ENCODE measurements at places on chromosomes 4 and X. TPM values are rescaled to one million over a fixed set of nuclear protein-coding genes. Genes with fewer than 3 reads are reported as not detected.

The FOXR2 gene
- not detected for total RNA-seq

DNA sequence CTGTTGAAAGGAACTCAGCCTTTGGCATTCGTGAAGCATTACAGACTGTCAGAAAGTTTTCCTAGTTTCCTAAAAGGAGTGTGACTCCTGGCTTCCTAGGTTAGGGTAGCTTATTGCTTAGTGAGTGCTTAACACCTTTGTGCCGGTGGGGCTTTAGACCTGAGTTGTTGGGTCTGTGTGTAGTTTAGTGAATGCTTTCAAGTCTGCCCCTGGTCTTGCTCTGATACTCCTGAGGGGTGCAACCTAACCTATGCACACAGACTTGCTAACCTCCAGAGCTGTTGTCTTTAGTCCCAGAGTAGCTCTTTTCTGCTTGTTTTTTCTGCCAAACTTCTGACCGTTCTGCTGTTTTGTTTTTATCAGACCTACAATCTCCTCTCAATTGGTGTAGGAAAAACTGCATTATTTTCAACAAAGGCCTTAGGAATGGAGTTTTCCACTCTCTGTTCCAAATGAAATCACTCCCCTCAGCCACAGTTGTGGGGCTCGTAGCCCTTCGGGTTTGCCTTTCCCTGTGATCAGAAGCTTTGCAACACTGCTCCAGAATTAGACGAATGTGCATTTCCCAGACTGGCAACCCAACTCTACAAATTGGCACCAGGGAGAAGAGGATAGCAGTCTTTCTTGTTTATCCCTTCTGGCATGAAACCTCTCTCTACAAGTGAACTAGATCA, 1399.1 kb upstream of the PCDH7 start:
- no peaks in the 10 kb centered on the region for H3K36me3 ChIP-seq
- no peak overlapping the region for H3K27ac ChIP-seq
- no peaks in the 10 kb centered on the region for H3K27me3 ChIP-seq
- no peaks in the 10 kb centered on the region for H3K4me1 ChIP-seq
- DNase-seq: no peak
- no peak overlapping the region for H3K4me3 ChIP-seq

DNA sequence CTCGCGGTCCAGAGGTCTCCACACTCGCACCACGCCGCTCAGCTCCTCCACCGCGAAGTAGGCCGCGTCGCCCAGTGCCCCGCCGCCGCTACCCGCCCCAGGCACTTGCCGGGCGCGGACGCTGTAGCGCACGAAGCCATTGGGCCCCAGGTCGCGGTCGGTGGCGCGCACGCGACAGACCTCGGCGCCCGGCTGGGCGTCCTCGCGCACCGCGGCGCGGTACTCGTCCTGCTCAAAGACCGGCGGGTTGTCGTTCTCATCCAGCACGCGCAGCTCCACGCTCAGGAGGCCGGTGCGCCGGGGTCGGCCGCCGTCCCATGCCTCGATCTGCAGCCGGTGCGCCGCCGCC, 1.4 kb downstream of the DCHS2 start:
- DNase-seq: no peak
- H3K4me3 ChIP-seq: no peak overlapping the region
- peaks cover 58% of the 10 kb centered on the region for H3K27me3 ChIP-seq
- H3K36me3 ChIP-seq: no peaks in the 10 kb centered on the region
- H3K27ac ChIP-seq: no peak overlapping the region
- H3K4me1 ChIP-seq: peaks cover 11% of the 10 kb centered on the region

DNA sequence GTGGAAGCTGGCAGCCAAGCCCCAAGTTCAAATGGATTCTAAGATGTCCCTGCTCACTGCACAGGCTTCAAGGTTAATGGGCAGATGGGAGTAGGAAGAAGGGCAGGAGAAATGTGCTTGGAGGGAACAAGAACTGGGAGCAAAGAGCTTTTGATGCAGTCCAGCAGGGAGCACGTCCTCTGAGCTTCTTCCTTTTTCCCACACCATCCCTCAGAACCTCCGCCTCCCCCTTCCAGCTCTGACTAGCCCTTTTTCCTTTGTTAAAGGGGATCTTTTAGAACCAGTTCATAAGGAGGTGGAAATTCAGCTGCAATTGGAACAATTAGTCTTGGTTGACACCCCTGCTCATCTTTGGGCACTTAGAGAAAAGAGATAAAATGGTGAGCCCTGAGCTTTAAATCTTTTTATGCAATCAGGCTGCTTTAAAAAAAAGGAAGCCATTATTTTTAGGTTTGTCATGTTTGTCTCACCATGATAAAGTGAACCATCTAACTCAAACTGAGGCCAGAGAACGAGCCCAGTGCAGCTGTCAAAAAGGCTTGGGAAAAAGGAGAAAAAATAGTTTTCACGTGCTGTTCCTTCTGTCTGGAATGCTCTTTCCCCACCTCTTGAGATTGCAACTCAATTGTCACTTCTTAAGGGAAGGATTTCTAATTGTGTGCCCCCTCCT, 135.8 kb upstream of the IL1RAPL2 start:
- no peak overlapping the region for H3K4me3 ChIP-seq
- no peak for DNase-seq
- no peaks in the 10 kb centered on the region for H3K27me3 ChIP-seq

- H3K27me3 ChIP-seq: no peaks in the 10 kb centered on the region
- no peak overlapping the region for H3K4me3 ChIP-seq
- no peak for DNase-seq
- H3K27ac ChIP-seq: no peak overlapping the region
Measured at GRCh38 chr4:113610537-113610936, 151.0 kb downstream of the CAMK2D start.

DNA sequence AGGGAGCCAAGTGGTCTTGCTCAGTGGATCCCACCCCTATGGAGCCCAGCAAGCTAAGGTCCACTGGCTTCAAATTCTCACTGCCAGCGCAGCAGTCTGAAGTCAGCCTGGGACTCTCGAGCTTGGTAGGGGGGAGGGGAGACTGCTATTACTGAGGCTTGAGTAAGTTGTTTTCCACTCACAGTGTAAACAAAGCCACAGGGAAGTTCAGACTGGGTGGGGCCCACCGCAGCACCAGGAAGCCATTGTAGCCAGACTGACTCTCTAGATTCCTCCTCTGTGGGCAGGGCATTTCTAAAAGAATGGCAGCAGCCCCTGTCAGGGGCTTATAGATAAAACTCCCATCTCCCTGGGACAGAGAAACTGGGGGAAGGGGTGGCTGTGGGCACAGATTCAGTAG, 721.0 kb upstream of the NDST4 start:
- no peaks in the 10 kb centered on the region for H3K27me3 ChIP-seq
- no peak overlapping the region for H3K27ac ChIP-seq
- no peaks in the 10 kb centered on the region for H3K4me1 ChIP-seq
- DNase-seq: no peak
- H3K36me3 ChIP-seq: no peaks in the 10 kb centered on the region

- no peaks in the 10 kb centered on the region for H3K4me1 ChIP-seq
- DNase-seq: no peak
- H3K27ac ChIP-seq: no peak overlapping the region
- H3K4me3 ChIP-seq: no peak overlapping the region
- no peaks in the 10 kb centered on the region for H3K27me3 ChIP-seq
Measured at GRCh38 chrX:86830685-86831084, 682.4 kb downstream of the DACH2 start.

The CFAP99 gene
- not detected for total RNA-seq

DNA sequence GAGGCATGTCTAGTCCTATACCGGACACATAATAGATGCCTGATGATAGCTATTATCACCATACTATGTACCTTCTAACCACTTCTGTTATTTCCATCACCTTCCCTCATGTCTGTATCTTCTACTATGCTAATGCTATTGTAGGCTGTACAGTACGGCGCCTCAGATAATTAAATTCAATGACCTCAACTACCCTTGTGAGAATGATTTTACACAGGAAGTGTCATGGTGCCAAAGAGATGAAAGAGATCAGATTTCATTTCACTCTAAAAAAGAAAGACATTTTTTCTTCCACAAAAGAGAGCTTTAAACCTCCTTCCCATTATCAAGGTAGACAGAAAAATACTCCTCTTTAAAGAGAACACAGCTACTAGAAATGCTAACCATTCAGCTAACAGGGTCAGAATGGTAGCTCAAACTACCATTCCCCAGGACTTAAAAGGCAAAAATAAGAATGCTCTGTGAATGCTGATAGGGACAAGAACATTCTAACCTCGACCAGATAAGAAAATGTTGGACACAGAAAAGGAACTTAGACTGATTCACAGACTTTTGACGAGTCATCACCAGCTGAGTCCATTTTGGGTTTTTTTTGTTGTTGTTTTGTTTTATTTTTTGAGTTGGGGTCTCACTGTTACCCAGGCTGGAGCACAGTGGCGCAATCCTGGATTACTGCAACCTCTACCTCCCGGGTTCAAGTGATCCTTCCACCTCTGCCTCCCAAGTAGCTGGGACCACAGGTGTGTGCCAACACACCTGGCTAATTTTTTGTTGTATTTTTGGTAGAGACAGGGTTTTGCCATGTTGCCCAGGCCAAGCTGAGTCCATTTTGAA, 99.2 kb upstream of the RAPGEF2 start:
- no peak overlapping the region for H3K4me3 ChIP-seq
- H3K36me3 ChIP-seq: no peaks in the 10 kb centered on the region
- no peaks in the 10 kb centered on the region for H3K4me1 ChIP-seq
- no peaks in the 10 kb centered on the region for H3K27me3 ChIP-seq
- no peak for DNase-seq

GRCh38 chr4:76087007-76087769, 12.7 kb downstream of the ART3 start:
- H3K36me3 ChIP-seq: no peaks in the 10 kb centered on the region
- no peaks in the 10 kb centered on the region for H3K27me3 ChIP-seq
- DNase-seq: no peak
- H3K4me1 ChIP-seq: peaks cover 9% of the 10 kb centered on the region
- no peak overlapping the region for H3K4me3 ChIP-seq

The ESX1 gene
- not detected for total RNA-seq

DNA sequence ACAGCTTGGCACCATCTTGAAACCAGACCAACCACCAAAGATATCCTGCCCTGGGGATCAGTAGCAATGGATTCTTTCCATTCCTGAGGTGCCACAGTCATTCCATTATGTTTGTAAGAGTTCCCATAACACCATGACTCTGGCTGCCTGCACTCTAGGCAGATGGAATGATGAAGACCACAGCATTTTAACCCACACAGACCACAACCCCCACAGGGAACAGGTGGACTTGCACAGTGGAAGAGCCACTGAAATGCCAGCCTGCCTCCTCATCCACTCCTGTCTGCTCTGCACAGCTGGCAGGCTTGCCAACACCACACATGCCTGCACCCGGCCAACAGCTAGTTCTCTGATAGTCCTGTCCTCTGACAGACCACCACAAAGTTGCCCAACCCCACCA, 2362.2 kb upstream of the AGA start:
- no peaks in the 10 kb centered on the region for H3K27me3 ChIP-seq
- H3K27ac ChIP-seq: no peak overlapping the region
- H3K4me3 ChIP-seq: no peak overlapping the region
- no peaks in the 10 kb centered on the region for H3K4me1 ChIP-seq

DNA sequence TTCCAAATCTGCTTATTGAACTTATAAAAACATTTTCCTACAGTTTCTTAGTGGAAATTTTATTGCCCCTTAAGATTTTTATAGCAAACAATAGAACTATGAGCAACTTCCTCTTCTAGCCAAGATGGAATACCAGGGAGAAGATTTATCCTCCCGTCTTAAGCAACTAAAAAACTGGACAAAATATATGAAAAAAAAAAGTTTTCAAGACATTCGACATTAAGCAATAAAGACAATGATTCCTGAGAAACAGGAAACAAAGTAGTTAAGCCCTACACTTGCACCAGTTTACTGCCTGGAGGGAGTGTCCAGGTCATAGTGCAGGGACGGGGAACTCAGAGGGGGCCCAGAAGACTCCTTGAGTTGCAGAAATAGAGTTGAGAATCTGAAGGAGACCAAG, 516.1 kb upstream of the DIPK2B start:
- H3K4me3 ChIP-seq: no peak overlapping the region
- no peaks in the 10 kb centered on the region for H3K36me3 ChIP-seq
- H3K27me3 ChIP-seq: no peaks in the 10 kb centered on the region

GRCh38 chr4:124015766-124016165, 619.2 kb downstream of the SPRY1 start:
- H3K36me3 ChIP-seq: no peaks in the 10 kb centered on the region
- H3K27me3 ChIP-seq: no peaks in the 10 kb centered on the region
- H3K4me1 ChIP-seq: peaks cover 17% of the 10 kb centered on the region

The KCND1 gene
- 1.2 TPM for total RNA-seq

DNA sequence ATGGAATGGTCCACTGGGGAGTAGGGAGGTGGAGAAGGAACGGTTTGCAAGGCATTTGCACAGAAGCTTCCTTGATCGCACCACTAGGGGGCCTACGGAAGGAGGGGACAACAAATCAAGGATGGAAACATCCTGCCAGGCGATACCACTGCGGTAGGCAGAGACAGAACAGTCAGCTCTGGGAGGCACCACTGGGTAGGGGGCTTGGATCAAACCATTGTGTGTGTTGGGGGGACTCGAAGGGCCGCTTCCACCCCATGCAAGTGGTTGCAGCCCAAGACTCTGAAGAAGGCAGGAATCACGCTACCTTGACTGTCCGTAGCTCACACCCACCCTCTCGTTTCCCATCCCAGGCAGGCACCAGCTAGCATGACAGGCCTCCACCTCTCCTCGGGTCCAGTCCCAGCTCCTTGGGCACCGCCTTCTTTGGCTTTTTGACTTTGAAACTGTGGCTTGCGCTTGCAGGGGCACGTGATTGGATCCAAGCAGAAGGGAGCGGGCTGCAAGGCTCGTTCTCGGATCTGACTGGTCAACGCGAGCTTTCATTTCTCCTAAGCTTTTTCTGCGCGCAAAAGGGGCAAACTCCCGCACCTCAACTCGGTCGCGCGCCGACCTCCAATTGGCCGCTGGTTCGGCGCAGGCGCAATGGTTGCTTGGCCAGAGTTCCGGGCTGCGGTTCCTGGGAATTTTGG, 28.4 kb downstream of the GAGE1 start:
- H3K27ac ChIP-seq: no peak overlapping the region
- no peak for DNase-seq

DNA sequence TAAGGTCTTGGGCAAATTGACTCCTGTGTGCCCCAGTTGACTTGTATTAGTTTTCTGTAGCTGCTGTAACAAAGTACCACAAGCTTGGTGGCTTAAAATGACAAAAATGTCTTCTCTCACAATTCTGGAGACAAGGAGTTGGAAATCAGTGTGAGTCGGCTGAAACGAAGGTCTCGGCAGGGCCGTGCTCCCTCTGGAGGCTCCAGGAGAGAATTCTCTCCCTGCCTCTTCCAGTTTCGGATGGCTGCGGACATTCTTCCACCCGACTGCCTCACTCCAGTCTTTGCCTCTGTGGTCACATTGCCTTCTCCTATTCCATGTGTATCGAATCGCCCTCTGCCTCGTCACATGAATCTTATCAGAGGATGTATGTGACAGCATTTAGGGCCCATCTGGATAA, 66.0 kb upstream of the PHOX2B start:
- DNase-seq: no peak
- no peak overlapping the region for H3K4me3 ChIP-seq
- no peaks in the 10 kb centered on the region for H3K36me3 ChIP-seq

GRCh38 chr4:123806056-123806455, 409.5 kb downstream of the SPRY1 start:
- H3K4me3 ChIP-seq: no peak overlapping the region
- no peaks in the 10 kb centered on the region for H3K27me3 ChIP-seq
- no peaks in the 10 kb centered on the region for H3K4me1 ChIP-seq
- no peak overlapping the region for H3K27ac ChIP-seq
- no peak for DNase-seq

The IL13RA2 gene
- not detected for total RNA-seq

The PNMA3 gene
- total RNA-seq: 0.32 TPM
